ENCODE measurements at places on chromosomes 5 and 9. TPM values are rescaled to one million over a fixed set of nuclear protein-coding genes. Genes with fewer than 3 reads are reported as not detected.

DNA sequence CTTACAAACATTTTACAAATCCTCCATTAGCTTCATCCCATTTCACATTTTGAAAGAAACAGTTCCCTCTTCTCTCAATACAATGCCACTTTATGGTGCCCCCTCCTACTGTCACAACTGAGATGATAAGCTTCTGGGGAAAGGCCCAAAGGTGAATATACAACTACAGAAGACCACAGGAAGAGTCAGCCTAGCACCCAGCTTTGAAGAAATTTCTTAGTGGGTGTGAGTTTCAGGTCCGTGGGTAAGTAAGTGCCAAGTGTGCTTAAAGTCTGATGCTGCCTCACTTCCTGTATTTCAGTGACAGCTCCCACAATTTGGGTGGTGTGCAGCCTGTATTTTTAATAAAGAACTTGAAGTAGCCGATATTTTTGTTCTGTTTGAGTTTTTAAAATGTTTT, 68.1 kb downstream of the ARHGEF28 start:
- DNase-seq, result no peak
- H3K4me3 ChIP-seq, result no peak overlapping the region
- peaks cover 17% of the 10 kb centered on the region for H3K4me1 ChIP-seq
- no peaks in the 10 kb centered on the region for H3K27me3 ChIP-seq

DNA sequence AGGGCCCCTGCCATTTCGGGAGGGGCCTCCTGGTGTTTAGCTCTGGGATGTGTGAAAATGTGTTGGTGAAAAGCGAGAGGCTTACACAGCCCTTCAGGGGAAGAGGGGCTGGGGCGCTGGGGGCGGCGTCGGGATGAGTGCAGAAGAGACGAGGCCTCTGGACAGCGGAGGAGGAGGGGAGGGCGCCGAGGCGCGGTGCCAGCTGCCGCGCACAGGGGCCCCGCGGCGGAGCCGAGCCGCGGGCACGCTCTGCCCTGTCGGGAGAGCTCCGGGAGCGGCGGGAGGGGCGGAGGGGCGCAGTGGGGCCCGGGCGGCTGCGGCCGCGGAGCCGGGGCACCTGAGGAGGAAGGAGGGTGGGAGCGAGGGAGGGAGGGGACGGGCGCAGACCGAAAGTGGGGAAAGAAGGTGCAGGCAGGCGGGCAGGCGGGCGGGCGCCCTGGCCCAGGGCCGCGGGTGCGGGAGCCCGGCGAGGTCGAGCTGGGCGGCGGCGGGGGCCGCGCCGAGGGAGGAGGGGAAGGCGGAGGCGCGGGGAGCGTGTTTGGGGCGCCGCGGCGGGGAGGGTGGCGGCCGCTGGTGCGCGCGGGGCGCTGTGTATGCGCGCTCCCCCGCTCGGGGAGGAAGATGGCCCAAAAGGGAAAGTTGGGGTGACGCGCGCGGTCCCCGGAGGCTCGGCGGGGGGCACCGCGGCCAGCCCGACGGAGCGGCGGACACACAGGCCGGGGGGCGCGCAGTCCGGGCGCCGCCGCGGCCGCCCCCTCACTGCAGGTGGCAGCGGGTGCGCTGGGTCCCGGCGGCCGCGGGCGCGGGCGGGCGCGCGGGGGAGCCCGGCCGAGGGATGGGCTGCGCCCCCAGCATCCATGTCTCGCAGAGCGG, at the start of gene PDE8B:
TSS of gene PDE8B (plus strand) at position 590 of the 873 bp plus-strand sequence. CDS start at position 836, 246 bp downstream.
- peak within 1 kb of the TSS; percentile 36 for H3K27ac ChIP-seq
- no peaks in the 10 kb centered on the region for H3K36me3 ChIP-seq
- peak within 1 kb of the TSS; percentile 89 for H3K4me3 ChIP-seq
- no peaks in the 10 kb centered on the region for H3K4me1 ChIP-seq
- no peak for DNase-seq

DNA sequence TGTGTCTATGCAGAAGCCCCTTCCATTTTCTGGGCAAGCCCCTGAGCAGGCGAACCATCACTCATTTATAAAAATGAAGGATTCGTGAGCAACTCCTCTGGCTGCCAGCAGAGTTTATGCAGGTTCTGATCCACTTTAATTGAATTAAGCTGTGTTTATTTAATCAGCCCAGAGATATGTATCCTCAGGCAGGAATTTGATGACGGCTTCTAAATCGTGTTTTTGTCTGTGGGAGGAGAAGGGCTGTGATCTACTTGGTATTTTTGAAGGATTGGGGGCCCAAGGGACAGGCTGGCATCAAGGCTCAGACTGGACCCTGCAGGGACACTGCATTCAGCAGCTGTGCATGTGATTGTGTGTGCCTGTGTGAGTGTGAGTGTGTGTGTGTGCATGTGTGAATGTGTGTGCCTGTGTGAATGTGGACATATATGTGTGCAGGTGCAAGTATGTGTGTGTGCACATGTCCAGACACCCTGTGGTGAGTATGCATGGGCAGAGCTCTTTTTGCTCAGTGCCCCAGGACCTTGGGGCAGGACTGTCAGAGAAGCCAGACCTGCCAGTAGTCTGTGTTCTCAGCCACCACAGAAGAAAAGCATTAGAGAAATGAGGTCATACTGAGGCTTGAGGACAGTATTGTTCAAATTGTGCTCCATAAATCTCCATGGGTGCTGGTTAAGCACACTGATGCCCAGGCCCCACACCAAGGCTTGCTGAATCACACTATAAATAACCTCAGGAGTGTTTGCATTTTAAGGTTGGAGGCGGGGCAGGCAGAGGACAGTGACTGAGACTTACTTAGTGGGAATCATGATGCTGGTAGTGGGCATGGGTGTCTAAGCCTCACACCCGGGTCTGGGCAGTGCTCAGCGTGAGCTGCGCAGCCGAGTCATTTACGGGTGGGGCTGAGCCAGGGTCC, 164.0 kb downstream of the CARTPT start:
- no peaks in the 10 kb centered on the region for H3K36me3 ChIP-seq
- H3K4me3 ChIP-seq, result no peak overlapping the region
- no peak for DNase-seq
- H3K4me1 ChIP-seq, result peaks cover 20% of the 10 kb centered on the region
- H3K27ac ChIP-seq, result peak overlapping the region; percentile 33
- no peaks in the 10 kb centered on the region for H3K27me3 ChIP-seq

GRCh38 chr5:166370928-166371690, 1920.3 kb upstream of the WWC1 start:
- DNase-seq, result no peak
- H3K27ac ChIP-seq, result no peak overlapping the region
- H3K4me3 ChIP-seq, result peak overlapping the region; percentile 66
- no peaks in the 10 kb centered on the region for H3K4me1 ChIP-seq
- H3K27me3 ChIP-seq, result no peaks in the 10 kb centered on the region
- H3K36me3 ChIP-seq, result no peaks in the 10 kb centered on the region

GRCh38 chr5:135880801-135881200, 14.8 kb downstream of the IL9 start:
- no peak overlapping the region for H3K4me3 ChIP-seq
- H3K27me3 ChIP-seq, result no peaks in the 10 kb centered on the region
- no peaks in the 10 kb centered on the region for H3K4me1 ChIP-seq
- no peak overlapping the region for H3K27ac ChIP-seq

DNA sequence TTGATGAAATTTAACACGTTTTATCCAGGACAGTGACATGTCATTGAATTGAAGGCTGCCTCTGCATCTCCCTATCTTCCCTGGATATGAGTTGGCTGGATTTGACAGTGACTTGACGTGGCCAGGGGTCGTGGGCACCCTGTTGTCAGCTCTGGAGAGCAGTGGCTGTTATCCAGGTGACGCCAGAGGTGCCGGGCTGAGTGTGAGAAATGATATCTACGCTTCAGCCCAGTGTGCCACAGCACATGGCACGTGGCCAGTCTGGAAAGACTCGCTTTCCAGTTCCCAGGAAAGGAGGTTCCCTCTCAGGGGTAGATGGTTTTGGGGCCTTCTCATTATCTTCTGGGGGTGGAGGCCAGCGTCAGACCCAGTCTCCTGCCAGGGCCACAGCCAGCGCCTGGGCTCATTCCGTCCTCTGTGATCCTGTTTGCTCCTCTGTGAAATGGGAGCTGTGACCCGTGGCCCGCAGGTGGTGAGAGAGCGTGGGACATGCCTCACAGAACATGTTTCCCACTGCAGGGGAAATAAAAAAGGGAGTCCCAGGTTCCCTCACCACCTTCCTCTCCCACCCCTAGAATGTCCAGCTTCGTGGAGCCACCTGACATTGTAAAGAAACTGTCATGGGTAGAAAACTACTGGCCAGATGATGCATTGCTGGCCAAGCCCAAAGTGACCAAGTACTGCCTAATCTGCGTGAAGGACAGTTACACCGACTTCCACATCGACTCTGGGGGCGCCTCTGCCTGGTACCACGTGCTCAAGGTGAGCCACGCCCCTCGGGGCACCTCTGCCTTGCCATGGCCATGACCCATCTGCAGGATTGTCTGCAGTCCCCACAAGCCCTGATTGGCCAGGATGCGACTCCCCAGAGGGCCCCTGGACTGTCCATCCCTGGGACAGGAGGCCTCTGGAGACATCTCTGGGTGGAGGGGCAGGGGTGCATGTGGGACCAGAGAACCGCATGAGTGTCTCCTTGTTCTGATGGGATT, 76.5 kb downstream of the PHF2 start:
- peaks cover 65% of the 10 kb centered on the region for H3K36me3 ChIP-seq
- DNase-seq, result no peak
- H3K27me3 ChIP-seq, result no peaks in the 10 kb centered on the region
- no peak overlapping the region for H3K4me3 ChIP-seq
- H3K4me1 ChIP-seq, result no peaks in the 10 kb centered on the region
- no peak overlapping the region for H3K27ac ChIP-seq

- no peaks in the 10 kb centered on the region for H3K27me3 ChIP-seq
- H3K36me3 ChIP-seq, result no peaks in the 10 kb centered on the region
- no peak overlapping the region for H3K27ac ChIP-seq
- peaks cover 43% of the 10 kb centered on the region for H3K4me1 ChIP-seq
- DNase-seq, result no peak
Measured at GRCh38 chr9:110072597-110073355, 135.2 kb downstream of the C9orf152 start.

DNA sequence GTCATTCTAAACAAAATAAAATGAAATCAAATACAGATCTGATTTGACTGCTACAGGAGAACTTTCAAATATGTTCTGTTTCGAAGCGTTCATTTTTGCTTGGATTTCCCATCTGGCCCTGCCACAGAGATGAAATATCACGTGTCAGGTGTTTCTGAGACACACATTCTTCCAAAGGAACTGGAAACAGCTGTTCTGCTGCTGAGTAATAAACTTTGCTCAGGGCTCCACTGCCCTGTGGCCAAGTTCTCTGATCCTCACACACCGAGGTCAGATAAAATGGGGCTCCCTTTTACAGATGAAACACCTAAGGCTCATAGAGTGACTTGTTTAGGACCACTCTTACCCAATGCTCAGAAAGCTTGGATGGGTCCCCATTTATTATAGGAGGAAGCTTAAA, 42.5 kb downstream of the FRMPD1 start:
- no peaks in the 10 kb centered on the region for H3K4me1 ChIP-seq
- no peaks in the 10 kb centered on the region for H3K27me3 ChIP-seq
- no peak overlapping the region for H3K27ac ChIP-seq
- no peak for DNase-seq

DNA sequence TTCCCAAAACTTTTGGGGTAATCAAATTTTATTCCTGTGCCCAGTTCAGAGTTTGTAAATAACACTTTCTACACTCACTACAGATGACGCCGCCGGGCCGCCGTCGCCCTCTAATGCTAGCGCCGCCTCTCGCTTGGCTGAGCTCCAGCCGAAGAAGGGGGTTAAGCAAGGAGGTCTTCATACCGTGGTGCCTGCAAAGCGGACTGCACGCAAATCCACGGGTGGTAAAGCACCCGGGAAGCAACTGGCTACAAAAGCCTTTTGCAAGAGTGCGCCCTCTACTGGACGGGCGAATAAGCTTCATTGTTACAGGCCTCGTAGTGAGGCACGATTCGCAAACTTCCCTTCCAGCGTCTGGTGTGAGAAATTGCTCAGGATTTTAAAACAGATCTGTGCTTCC, 280.4 kb downstream of the MEF2C start:
- no peaks in the 10 kb centered on the region for H3K36me3 ChIP-seq
- DNase-seq, result no peak
- H3K4me3 ChIP-seq, result no peak overlapping the region
- H3K27ac ChIP-seq, result no peak overlapping the region

DNA sequence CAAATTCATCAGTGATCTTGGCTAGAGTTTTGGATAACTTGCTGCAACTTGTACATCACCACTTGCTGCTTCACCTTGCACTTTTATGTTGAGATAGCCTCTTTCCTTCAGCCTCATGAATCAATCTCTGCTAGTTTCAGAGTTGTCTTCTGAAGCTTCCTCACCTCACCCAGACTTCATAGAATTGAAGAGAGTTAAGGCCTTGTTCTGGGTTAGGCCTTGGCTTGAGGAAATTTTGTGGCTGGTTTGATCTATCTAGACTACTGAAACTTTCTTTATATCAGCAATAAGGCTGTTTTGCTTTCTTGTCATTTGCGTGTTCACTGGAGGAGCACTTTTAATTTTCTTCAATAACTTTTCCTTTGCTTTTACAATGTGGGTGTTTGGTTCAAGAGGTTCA, 12.8 kb downstream of the FER start:
- peaks cover 8% of the 10 kb centered on the region for H3K4me1 ChIP-seq
- H3K36me3 ChIP-seq, result no peaks in the 10 kb centered on the region
- DNase-seq, result no peak
- no peak overlapping the region for H3K27ac ChIP-seq

GRCh38 chr5:170355601-170356098, 33.5 kb downstream of the KCNMB1 start:
- H3K36me3 ChIP-seq, result no peaks in the 10 kb centered on the region
- H3K27ac ChIP-seq, result no peak overlapping the region
- H3K4me1 ChIP-seq, result no peaks in the 10 kb centered on the region
- H3K27me3 ChIP-seq, result no peaks in the 10 kb centered on the region
- no peak for DNase-seq
- H3K4me3 ChIP-seq, result no peak overlapping the region

DNA sequence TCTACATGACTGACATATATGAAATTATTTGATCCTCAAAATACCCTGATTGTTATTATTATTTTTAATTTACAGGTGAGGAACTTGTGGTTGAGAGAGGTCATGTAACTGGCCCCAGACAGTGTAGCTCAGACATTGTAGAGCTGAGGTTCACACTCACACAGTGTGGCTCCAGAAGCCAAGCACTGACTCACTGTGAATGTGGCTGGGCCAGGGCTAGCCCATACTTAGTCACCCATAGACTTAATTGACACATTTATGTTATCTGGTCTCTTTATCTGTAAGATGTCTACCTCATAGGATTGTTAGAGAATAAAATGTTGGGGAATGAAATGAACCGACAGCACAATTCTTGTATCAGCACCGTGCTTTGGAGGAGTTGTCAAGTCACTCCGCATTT, 24.9 kb upstream of the CCDC112 start:
- H3K27me3 ChIP-seq, result no peaks in the 10 kb centered on the region
- H3K4me1 ChIP-seq, result no peaks in the 10 kb centered on the region
- no peak overlapping the region for H3K4me3 ChIP-seq
- DNase-seq, result no peak

- no peaks in the 10 kb centered on the region for H3K36me3 ChIP-seq
- DNase-seq, result no peak
- H3K4me1 ChIP-seq, result no peaks in the 10 kb centered on the region
- no peaks in the 10 kb centered on the region for H3K27me3 ChIP-seq
Measured at GRCh38 chr9:27181381-27181780, 72.4 kb downstream of the TEK start.

GRCh38 chr5:139443831-139444453, 4.6 kb upstream of the DNAJC18 start:
- peaks cover 7% of the 10 kb centered on the region for H3K4me1 ChIP-seq
- no peaks in the 10 kb centered on the region for H3K27me3 ChIP-seq
- no peaks in the 10 kb centered on the region for H3K36me3 ChIP-seq
- H3K27ac ChIP-seq, result no peak overlapping the region

The IL5 gene
- total RNA-seq, result not detected

The GRIN1 gene
- not detected for total RNA-seq

The LHX6 gene
- 5.0 TPM for total RNA-seq

The CDX1 gene
- not detected for total RNA-seq

The PPP1R2B gene
- total RNA-seq, result not detected

The TXNDC8 gene
- total RNA-seq, result not detected

The TRPM3 gene
- total RNA-seq, result 5.0 TPM

The NSA2 gene
- total RNA-seq, result 58.9 TPM

The CA9 gene
- not detected for total RNA-seq

The ARID3C gene
- not detected for total RNA-seq

The PRRT1B gene
- not detected for total RNA-seq

The PCDHA9 gene
- total RNA-seq, result 0.35 TPM
